Activated T-helper 2 cell treated with anti-CD3 and anti-CD28 coated beads, Interferon-gamma antibody, Interleukin-2, Interleukin-4, amounts not matched to agents 10 μg/mL and 5 μg/mL and 100 μg/mL, durations not matched to agents 14 hours and 24 hours and 36 hours (primary cell): ENCODE measurements at places on chromosomes 1 and 21. TPM values are rescaled to one million over a fixed set of nuclear protein-coding genes. Genes with fewer than 3 reads are reported as not detected.

The CA14 gene
- not detected in 2 replicates for total RNA-seq

GRCh38 chr1:199859491-199859933 is 168.0 kb upstream of the NR5A2 start:
- H3K4me3 ChIP-seq = no peak overlapping the region
- peaks cover 5% of the 10 kb centered on the region for H3K4me1 ChIP-seq
- no peak overlapping the region for H3K27ac ChIP-seq
- no peak for DNase-seq
- no peaks in the 10 kb centered on the region for H3K36me3 ChIP-seq

The LRRC7 gene
- total RNA-seq = not detected in 2 replicates

The RCOR3 gene
- 42.3 and 45.0 TPM in 2 replicates for total RNA-seq

The LCE1F gene
- total RNA-seq = not detected in 2 replicates

DNA sequence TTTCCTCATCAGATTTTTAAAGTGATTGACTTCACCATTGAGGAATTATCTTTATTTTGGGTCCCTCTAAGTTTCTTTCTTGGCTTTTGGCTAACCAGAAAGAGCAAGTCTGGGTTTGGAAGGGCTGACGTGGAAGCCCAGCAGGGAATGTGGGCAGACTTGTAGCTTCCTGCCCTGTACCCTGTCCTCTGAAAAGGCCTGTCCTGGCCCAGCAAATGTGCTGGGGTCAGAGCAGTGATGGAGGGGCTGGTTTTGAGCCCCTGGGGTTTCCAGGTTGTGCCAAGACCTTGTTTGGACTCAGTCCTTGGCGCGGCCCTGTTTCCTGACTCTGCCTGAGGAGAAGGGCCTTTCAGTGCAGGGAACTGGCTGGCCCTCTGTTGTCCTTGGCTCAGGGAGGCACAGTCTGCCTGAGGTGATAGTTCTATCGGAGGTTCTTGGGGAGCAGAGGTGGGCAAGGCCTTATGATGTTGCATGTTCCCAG is 72.1 kb downstream of the UCK2 start:
- DNase-seq = no peak
- H3K4me1 ChIP-seq = peaks cover 19% of the 10 kb centered on the region
- no peaks in the 10 kb centered on the region for H3K27me3 ChIP-seq
- no peak overlapping the region for H3K27ac ChIP-seq
- H3K4me3 ChIP-seq = no peak overlapping the region

The COL9A2 gene
- 18.7 and 18.9 TPM in 2 replicates for total RNA-seq

GRCh38 chr1:53616511-53616910 is 122.5 kb downstream of the GLIS1 start:
- no peaks in the 10 kb centered on the region for H3K36me3 ChIP-seq
- H3K4me3 ChIP-seq = no peak overlapping the region
- H3K27me3 ChIP-seq = no peaks in the 10 kb centered on the region
- no peak for DNase-seq

GRCh38 chr1:55839221-55839620 is 624.1 kb upstream of the USP24 start:
- no peak overlapping the region for H3K4me3 ChIP-seq
- H3K27me3 ChIP-seq = no peaks in the 10 kb centered on the region
- no peak for DNase-seq
- H3K4me1 ChIP-seq = no peaks in the 10 kb centered on the region
- no peak overlapping the region for H3K27ac ChIP-seq
- no peaks in the 10 kb centered on the region for H3K36me3 ChIP-seq

GRCh38 chr1:160210561-160210960 is 5.4 kb downstream of the PEA15 start:
- no peaks in the 10 kb centered on the region for H3K27me3 ChIP-seq
- H3K27ac ChIP-seq = no peak overlapping the region
- no peak for DNase-seq

DNA sequence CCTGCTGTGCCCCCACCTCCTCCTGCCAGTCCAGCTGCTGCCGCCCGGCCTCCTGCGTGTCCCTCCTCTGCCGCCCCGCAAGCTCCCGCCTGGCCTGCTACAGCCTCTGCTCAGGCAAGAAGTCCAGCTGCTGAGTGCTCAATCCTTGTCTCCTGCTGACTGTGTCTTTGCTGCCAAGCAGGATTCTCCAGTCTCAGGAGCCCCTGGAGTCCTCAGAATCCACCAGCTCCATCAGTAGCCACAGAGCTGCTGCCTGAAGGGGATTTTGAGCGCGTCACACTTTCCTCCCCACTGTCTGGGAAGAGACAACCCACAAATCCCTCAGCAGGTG is 973 bp downstream of the KRTAP10-11 start:
- H3K27ac ChIP-seq = no peak overlapping the region
- DNase-seq = no peak
- H3K27me3 ChIP-seq = no peaks in the 10 kb centered on the region

DNA sequence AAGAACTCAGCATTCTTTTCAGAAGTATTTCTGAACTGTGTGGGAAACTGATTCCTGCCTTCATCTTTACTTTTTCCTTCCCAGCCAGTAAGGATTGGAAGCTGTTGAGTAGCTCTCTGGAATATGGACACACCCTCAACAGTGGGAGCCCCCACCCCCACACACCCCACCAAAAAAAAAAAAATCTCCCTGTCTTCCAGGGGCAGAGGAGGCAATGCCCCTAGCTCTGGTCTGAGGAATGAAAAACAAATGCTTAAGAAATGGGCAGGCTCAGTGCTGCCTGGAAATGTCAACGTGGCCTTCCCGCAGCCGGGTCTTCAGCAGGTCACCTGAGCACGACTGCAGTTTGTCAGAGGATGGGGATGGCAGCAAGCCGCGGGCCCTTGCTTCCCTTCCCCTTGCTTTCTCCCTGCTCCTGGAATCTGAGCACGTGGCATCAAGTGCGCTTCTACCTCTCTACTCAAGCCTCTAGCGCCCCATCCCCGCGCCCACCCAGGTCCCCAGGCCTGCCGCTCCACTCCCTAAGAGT is 479 bp downstream of the RGS16 start:
- peaks cover under 1% of the 10 kb centered on the region for H3K36me3 ChIP-seq
- H3K4me1 ChIP-seq = peaks cover 37% of the 10 kb centered on the region
- DNase-seq = no peak
- peak overlapping the region; percentile 89 for H3K27ac ChIP-seq
- H3K4me3 ChIP-seq = no peak overlapping the region
- H3K27me3 ChIP-seq = peaks cover 5% of the 10 kb centered on the region

The RYR2 gene
- total RNA-seq = 8.7 and 8.8 TPM in 2 replicates

The HAO2 gene
- total RNA-seq = not detected in 2 replicates

The ETNK2 gene
- total RNA-seq = 0.32 and 0.37 TPM in 2 replicates
